ENCODE measurements at places on chromosomes 2 and 18.

- DNase-seq = no peak
Measured at GRCh38 chr2:128406736-128407554, 88.3 kb upstream of the HS6ST1 start.

DNA sequence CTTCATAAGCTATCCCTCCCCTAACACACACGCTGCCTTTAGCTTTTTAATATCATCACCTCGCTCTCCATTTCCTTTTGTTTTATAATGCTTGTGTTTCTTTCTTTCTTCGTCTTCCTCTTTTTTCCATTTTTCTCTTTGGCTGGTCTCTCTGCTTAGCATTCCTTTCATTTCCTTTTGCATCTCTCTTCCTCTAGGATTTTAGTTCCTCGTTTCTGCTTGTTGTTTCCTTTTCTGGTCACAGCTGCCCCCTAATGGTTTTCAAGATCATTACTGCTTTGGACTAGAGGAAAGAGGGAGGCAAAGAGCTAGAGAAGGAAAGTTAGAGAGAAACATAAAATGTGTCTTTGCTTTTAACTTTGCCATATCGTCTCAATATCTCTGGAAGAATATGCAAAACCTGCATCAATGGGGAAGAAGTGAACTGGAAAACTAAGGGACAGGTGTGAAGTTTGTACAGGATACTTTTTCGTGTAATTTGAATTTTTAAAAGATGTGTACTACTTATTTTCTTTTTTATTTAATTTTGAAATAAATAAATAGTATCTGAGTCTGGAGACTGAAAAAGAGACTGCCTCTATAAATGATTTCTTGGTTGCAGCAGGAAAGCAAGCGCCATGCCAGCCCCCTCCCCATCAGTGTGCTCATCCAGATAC is 6.3 kb upstream of the NRP2 start:
- no peak for DNase-seq

GRCh38 chr2:240203788-240204270 is 63.4 kb upstream of the OTOS start:
- DNase-seq = no peak

GRCh38 chr2:46073540-46074046 is 223.6 kb upstream of the EPAS1 start:
- DNase-seq = no peak

GRCh38 chr18:76838182-76838581 is 15.8 kb downstream of the ZNF236 start:
- DNase-seq = no peak

- DNase-seq = no peak
Measured at GRCh38 chr2:178924817-178925216, 117.6 kb upstream of the TTN start.

DNA sequence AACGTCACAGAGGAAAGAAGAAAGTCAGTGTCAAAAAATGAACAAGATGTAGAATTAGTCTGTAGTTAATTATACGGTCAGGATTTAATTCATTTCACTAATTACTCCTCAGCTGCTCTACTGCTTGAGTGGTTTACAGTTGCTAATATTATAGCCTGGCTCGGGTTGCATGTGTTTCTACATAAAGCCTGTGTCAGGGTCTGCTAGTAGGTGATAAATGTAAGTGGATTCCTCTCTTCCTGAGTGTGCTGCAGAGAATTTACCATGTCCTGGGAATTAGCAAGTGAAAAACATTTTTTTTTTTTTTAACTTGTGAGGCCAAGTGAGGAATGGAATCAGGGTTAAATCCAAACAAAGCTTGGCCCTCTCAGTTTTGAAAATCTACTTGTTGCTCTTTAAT is 622.6 kb downstream of the EPHA4 start:
- no peak for DNase-seq

DNA sequence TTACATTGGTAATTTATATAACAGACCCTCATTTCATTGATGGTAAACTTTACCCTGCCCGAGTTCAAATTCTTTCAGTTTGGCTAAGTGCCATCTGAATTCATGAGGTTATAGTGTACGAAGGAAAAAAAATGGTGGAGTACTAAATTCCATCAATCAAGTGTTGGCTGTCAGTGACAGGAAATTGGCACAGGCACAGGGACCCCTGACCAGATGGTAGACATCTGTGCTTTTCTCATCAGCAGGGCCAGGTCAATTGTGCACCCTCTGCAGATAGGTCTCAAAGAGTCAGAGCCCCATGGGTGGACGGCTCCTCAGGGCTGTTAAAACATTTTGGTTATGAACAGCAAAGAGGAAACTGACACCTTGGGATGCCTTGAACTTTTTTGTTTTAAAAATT is 439.2 kb downstream of the SETBP1 start:
- no peak for DNase-seq

DNA sequence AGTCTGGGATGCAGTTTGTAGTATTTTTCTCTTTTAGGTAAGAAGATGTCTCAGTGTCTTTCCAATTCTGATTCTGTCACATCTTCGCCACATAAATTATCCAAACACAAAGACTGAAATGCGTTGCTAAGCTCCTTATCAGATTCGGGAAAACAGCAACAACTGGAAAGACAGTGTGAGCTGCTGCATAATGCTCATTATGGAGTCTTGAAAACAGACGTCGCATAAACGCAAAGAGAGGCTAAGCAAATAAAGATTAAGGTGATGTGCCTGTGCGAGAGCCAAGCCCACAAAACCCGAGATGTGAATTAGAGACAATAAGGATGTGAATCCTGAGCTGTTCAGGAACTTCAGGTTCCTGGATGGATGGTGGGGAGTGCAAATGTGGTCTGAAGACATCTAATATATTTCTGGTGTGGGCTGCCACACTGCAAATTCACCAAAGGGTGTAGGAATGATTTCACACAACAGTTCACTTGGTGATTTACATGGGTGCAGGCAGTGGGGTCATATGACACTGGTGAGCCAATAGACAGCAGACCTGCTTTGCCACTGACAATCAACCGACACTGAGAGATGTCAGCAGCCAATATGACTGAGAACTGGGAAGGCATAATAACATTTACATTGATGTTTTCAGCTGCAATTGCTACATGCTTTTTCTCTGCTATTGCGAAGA is 195.8 kb downstream of the MTX2 start:
- no peak for DNase-seq

DNA sequence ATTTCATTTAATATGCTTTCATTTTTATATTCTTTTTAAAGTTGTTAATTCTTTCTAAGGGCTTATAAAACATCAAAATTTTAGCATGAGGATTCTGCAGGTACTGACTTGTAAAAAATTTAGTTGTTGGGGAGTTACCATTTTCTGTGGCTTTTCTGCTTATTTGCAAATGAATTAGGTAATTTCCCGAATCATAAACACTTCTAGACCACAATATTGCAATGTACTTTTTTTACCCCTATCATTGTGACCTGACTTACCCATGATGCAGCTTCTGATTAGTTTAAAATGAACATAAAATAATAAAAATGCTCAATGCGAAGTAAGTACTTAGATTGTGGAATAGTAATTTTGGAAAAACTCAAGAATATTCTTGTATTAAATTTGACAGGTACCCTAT is 11.4 kb downstream of the ARL6IP6 start:
- no peak for DNase-seq

GRCh38 chr2:48948400-48949125 is 193.0 kb upstream of the LHCGR start:
- no peak for DNase-seq
